ENCODE measurements at places on chromosomes 5 and 9. TPM values are rescaled to one million over a fixed set of nuclear protein-coding genes. Genes with fewer than 3 reads are reported as not detected.

Gene SOX30
- total RNA-seq: not detected

Gene RAPGEF1
- total RNA-seq: 27.7 TPM

Gene ITK
- not detected for total RNA-seq

Gene BAAT
- 0.24 TPM for total RNA-seq

Gene RAD50
- total RNA-seq: 19.8 TPM

Gene PCDHA9
- total RNA-seq: under 0.01 TPM

Gene PCYOX1L
- total RNA-seq: 6.3 TPM

Gene PRDM9
- under 0.01 TPM for total RNA-seq

Gene CATSPER3
- total RNA-seq: not detected

Gene SLC34A1
- 0.43 TPM for total RNA-seq

Gene ZNG1C
- 9.2 TPM for total RNA-seq

Gene TMEM174
- not detected for total RNA-seq

Gene FAM221B
- not detected for total RNA-seq

Gene SLC46A2
- not detected for total RNA-seq

Gene FBP2
- not detected for total RNA-seq

Gene FCN2
- not detected for total RNA-seq

Gene PHF24
- 0.48 TPM for total RNA-seq

Gene OBP2B
- total RNA-seq: not detected

Gene PTGER4
- 25.3 TPM for total RNA-seq

Gene PCDHA13
- not detected for total RNA-seq

Gene CCDC152
- total RNA-seq: not detected

Gene PCDHGA11
- total RNA-seq: 2.2 TPM

Gene IER5L
- total RNA-seq: 28.7 TPM
